ENCODE measurements at places on chromosomes 2 and 18. TPM values are rescaled to one million over a fixed set of nuclear protein-coding genes. Genes with fewer than 3 reads are reported as not detected.

Gene FAM228A
- total RNA-seq: 3.2 TPM

Gene VWA3B
- not detected for total RNA-seq

Gene CELF4
- 0.39 TPM for total RNA-seq

Gene LPIN2
- total RNA-seq: 29.0 TPM

Gene PLB1
- 6.3 TPM for total RNA-seq

Gene RASGRP3
- total RNA-seq: 16.1 TPM

Gene FZD7
- total RNA-seq: 7.8 TPM

Gene PCARE
- total RNA-seq: 0.06 TPM

Gene RMDN2
- 8.4 TPM for total RNA-seq

Gene CD8B2
- total RNA-seq: not detected

Gene COLEC12
- 36.7 TPM for total RNA-seq

Gene ORC4
- total RNA-seq: 30.8 TPM

Gene GKN1
- total RNA-seq: not detected
